ENCODE measurements at places on chromosomes 4 and X.

- no peak for DNase-seq
These were observed 9.0 kb upstream of the MAGEC2 start for GRCh38 chrX:142214081-142214480.

DNA sequence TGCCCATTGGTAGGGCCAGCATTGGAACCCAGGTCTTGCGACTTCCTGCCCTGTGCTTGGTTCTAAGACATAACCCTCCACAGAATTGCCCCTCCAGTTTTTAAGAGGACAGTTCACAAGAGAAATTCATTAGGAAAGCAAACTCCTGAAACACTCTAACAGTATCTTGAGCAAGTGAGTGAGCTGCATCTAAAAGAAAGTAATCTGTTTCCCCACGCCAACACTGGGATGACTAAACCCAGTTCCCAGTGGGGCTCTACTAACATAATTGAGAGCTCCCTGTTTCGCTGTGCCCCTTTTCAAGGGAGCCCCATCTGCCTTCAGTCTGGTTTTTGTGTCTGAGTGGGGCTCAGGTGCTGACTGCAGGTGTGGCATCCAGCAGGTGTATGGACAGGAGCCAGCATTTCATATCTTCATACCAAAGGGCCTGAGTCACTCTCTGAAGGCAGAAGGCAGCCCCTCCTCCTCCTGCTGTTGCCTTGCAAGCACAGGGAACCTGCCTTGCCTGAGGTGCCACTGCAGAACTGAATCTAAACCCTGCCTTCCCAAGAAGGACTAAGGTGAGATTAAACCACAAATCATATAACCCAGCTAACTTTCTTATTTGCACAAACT, 8.0 kb downstream of the AMOT start:
- no peak for DNase-seq

- DNase-seq, result no peak
These were observed 5.7 kb upstream of the TMEM192 start for GRCh38 chr4:165118256-165118909.

DNA sequence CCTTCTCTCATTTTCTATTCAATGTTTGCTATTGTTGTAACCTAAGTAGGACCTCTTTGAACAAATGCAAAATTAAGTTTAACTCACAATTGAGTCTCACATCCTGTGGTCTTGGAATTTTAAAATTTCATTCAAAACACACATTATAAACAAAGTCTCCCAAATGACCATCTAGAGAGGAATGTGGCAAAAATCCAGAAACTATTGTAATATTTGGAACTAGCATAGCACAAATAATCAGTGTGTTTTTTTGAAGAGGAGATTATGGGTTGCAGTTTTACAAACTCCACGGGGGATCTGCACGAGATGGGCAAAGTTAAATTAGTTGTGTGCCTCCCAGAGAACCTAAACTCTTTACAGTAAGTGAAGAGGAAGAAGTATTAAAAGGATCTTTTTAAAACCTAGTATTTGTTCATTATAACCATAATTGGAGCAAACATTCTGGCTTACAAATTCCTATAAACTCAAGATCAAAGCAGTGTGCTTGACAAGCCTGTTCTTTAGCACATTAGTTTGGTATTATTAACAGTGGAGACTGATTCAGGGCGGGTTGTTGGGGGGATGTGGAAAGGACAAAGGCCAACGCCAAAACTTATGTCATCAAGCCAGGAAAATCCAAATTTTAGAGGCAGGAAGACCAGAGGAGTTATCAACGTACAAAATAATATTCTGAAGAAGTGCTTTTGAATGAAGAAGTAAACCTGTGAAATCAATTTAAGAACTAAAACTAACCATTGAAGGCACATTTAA, 22.4 kb upstream of the RBPJ start:
- no peak for DNase-seq

GRCh38 chr4:139317635-139318034, 15.4 kb upstream of the NDUFC1 start:
- no peak for DNase-seq

GRCh38 chr4:104677116-104677515, 182.4 kb upstream of the CXXC4 start:
- no peak for DNase-seq

DNA sequence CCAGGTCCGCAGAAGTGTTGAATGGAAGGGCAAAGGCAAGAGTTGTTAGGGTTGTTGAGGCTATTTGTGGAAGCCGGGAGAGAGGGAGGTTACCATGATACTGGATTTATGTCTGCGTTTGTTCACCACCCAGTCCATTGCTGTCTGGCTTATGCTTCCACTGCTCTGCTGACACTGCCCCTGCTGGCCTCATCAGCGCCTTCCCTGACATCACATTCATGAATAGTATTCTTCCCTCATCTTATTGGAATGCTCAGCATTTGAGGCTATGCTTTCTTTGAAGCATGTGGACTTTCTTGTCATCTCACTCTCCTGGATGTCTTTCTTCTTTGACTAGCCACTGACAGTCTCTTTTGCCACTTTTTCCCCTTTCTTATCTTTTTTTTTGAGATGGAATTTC, 10.3 kb downstream of the GNL3L start:
- DNase-seq, result no peak

GRCh38 chr4:119984996-119985395, 81.7 kb downstream of the MAD2L1 start:
- no peak for DNase-seq

DNA sequence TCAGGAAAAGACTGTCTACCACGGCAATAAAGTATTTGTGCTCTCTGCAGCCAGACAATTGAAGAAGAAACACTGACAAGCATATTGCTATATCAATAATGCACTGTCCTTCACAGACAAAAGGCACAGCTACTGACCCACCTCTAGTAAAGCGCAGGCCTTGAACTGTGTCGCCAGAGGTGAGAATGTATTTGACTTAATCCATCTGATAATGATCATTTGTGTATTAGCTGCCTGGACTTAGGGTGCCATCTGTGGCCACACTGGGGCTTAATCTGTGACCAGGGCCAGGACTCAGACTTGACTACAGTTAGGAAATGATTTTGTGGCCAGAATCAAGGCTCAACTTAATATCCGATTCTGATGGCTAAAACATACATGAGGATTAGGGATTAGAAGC, 260.4 kb downstream of the SMARCA1 start:
- no peak for DNase-seq
